ENCODE measurements at places on chromosomes 1 and 21.

- DNase-seq = no peak
Measured at GRCh38 chr1:155569988-155570592, 7.5 kb upstream of the ASH1L start.

DNA sequence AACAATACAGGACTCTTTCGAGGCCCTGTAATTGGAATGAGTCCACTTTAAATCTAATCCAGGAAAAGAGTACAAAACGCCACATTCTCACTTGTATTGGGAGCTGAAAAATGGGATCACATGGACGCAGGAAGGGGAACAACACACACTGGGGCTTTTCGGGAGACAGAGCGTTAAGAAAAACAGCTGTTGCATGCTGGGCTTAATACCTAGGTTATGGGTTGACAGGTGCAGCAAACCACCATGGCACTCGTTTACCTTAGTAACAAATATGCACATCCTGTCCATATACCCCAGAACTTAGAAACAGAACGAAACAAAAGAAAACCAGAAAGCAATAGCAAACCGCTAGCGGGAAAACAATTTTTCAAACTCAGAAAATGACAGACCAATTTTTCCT lies 1532.7 kb upstream of the TPTE start:
- no peak for DNase-seq

- no peak for DNase-seq
Measured at GRCh38 chr21:42144221-42144620, 73.1 kb downstream of the UMODL1 start.

- DNase-seq = no peak
Measured at GRCh38 chr1:90936731-90937130, 85.1 kb downstream of the ZNF644 start.

DNA sequence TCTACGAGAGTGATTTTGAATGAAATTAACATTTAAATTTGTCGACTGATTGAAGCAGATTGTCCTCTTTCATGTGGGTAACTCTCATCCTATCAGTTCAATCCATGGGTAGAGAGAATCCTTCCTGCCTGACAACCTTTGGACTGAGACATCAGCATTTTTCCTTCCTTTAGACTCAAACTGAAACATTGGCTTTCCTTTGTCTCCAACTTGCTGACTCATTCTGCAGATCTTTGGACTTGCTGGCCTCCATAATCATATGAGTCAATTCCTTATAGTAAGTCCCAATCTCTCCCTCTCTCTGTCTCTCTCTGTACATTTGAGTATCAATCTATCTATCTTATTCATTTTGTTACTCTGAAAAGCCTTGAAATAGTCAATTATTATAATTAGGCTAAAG lies 416.7 kb downstream of the LRRIQ3 start:
- peak; percentile 6 for DNase-seq

GRCh38 chr1:11778336-11778735 lies 16.3 kb downstream of the C1orf167 start:
- no peak for DNase-seq

- DNase-seq = peak; percentile 74
Measured at GRCh38 chr1:26733982-26734381, 38.2 kb downstream of the ARID1A start.

DNA sequence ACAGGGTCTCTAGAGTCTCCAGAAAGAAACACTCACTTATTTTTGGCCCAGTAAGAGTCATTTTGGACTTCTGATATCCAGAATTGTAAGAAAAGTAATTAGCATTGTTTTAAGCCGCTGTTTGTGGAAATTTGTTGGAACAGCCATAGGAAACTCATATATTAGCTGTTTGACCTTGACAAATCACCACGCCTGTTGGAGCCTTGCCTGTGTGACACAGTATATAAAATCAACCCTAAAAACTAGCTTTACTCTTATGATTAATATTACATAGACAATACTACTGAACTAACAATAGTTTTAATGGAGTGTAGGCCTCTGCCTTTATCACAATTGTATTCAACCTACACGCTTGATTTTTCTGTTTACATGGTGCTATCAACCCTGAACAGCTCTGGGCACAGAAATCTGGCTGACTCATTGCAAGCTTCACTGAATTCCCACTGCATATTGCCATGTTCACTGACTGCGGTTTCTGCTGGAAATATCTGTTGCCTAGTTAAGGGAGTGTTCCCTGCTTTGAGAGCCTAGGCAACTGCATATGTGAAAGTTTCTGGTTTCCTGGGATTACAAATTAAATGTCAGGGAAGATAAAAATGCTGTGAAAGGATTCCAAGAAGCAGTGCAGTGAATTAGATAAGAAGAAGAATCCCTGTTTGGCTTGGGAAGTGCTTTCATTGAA lies 419.5 kb upstream of the DEPDC1 start:
- peak; percentile 3 for DNase-seq

- DNase-seq = no peak
Measured at GRCh38 chr1:3597599-3597964, 13.7 kb downstream of the MEGF6 start.

GRCh38 chr1:244762629-244763028 lies 72.8 kb upstream of the COX20 start:
- DNase-seq = no peak

DNA sequence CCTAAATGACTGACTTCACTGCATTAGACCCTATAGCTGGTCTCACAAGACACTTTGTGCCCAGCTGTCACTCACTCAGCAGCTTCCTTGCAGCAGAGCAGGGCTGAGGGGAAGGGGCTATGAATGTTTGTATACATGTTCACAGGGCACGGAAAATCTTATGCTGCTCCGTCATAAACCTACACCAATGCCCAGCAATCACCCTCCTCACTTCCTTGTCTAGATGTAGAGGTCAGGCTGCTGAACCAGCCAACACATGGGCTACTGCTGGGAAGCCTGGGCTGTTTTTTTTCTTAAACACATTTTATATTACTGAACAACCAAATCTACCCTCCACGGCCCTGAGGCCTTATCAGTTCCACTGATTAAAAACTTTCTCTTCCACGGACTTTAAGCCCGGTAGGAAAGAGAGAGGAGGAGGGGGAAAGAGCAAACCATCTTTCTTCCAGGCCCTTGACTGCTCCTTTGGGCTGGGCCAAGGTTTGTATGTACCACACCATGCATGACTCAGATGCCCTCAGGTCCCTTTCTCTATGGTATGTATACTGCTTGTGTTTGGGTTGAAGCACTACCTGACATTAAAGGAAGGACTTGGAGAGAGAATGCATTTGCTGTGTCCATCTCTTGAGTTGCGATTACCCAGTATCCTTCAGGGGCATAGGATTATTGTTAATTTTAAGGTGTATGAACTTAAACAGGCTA lies 12.7 kb downstream of the MTFR1L start:
- no peak for DNase-seq

- no peak for DNase-seq
Measured at GRCh38 chr1:43925846-43926245, 7.8 kb upstream of the ARTN start.

- DNase-seq = no peak
Measured at GRCh38 chr21:31928656-31929055, 55.8 kb downstream of the HUNK start.

GRCh38 chr1:109824349-109825115 lies 60.8 kb upstream of the EPS8L3 start:
- DNase-seq = no peak

GRCh38 chr1:244065960-244066388 lies 14.9 kb downstream of the ZBTB18 start:
- peak; percentile 69 for DNase-seq

DNA sequence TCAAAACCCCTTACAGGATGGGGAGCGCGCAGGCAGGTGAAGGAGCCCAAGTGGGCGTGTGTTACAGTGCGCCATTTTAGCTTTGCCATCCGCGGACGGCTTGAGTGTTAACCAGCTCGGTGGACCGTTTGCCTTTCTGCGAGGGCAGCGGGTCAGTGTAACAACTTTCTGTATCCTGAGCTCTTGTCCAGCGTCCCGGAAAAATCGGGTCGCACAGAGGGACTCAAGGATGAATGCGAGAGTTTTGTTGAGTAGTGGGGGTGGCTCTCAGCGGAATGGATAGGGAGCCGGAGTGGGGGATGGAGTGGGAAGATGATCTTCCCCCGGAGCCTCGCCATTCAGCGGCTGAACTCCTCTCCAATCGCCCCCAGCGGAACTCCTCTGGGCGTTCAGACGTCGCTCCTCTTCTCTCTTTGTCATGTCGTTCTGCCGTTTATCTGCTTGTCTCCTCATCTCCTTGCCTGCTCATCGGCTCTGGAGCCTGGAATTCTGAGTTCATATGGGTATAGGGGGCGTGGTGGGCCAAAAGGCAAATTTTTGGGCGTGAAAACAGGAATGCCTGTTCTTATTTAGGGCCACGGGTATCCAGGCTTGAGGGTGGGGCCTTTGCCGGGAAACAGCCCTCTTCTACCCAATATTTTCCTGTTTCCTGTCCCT lies 295.4 kb downstream of the CTH start:
- DNase-seq = no peak

GRCh38 chr1:29196863-29197589 lies 15.3 kb upstream of the SRSF4 start:
- DNase-seq = peak; percentile 85

GRCh38 chr1:3219005-3219790 lies 150.2 kb downstream of the PRDM16 start:
- DNase-seq = peak; percentile 45

GRCh38 chr1:170010443-170010842 lies 64.1 kb downstream of the KIFAP3 start:
- DNase-seq = peak; percentile 23

- DNase-seq = no peak
Measured at GRCh38 chr1:23957096-23957495, 2.5 kb upstream of the PNRC2 start.

GRCh38 chr1:107943694-107944093 lies 21.3 kb downstream of the VAV3 start:
- no peak for DNase-seq

GRCh38 chr1:223444411-223444810 lies 51.2 kb downstream of the CCDC185 start:
- DNase-seq = no peak

DNA sequence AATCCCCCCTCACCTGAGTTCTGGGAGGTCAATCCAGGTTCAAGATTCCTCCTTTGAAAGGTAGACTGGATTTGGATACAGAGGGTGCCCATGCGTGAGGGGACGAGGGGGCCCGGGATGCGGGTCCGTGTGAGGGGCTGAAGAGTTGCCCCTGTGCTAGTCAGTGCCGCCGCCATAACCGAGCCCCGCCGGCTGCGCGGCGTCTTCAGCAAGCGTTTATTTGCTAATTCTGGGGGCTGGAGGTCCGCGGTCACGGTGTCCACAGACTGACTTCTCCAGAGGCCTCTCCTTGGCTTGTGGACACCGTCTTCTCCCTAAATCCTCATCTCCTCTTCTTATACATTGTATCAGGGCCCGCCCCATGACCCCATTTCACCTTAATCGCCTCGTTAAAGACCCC lies 20.9 kb upstream of the SAMD11 start:
- no peak for DNase-seq

- DNase-seq = no peak
Measured at GRCh38 chr1:157105298-157105987, 5.8 kb upstream of the ETV3L start.

GRCh38 chr1:42758641-42759040 lies 8.2 kb downstream of the P3H1 start:
- DNase-seq = no peak

GRCh38 chr21:37006486-37007291 lies at the start of gene RIPPLY3:
RIPPLY3 (plus strand) TSS chr21:37006702; CDS start chr21:37006773, 71 bp downstream.
- peak; percentile 11 for DNase-seq

DNA sequence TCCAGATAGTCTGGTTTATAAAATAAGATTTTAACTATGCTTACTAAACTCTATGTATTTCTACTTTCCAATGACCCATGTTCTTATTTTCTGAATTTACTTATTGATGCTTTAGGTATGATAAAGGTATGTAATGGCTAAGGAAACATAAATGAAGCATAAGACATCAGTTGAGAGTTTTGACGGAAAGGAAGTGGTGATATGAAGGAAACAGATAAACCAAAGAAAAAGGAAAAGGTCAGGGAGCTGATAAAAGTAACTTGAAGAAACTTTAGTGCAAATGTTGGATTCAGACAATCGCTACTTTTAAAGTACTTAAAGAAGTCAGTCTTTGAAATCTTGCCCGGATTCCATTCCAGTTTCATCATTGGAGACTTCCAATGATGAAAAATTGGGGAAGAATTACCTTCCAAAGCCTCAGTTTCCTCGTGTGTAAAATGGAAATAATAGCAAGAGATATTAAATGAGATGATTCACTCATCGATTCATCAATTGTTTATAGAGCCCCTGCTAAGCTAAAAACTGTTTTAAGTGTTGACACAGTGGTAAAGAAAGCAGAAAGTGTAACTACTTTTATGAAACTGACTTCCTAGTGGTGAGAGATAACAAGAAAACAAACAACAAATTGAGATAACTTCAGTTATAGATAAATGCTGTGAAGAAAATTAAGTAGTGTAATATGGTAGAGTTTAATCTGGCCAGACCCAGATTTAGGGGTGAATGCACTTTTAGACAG lies 10.6 kb downstream of the PTPRC start:
- no peak for DNase-seq

DNA sequence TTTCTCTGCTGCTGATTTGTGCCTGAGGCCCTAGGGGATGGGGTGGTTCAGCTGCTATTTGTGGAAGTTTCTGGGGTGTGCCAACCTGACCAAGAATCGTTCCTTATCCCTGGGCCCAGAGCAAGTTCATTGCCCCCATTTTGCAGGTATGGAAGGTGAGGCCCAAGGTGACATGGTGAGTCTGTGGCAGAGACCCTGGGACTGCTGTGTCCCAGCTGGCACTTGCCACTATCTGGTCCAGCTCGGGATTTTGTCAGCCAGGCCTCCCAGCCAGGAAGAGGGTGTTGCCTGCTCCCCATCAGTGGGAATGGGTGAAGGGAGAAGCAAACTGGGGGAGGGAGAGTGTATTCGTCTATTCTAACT lies 18.9 kb upstream of the LRP8 start:
- DNase-seq = no peak

DNA sequence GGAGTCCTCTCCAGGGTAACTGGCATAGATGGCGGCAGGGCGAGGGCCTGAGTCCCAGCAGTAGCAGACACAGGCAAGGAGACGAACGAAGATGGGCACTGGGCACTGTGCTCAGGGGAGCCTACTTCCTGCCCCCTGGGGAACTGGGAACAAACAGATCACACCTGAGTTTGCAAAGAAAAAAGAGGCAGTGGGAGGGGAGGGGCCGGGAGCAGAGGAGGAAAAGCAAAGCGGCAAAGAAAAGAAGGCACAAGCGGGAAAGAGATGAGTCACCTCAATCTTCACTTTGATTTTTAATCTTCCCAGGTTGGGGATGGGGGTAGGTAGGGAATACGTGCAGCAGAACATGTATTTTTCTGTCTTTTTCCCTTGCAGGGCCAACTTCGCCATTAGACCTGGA lies 44.0 kb downstream of the ZSCAN20 start:
- no peak for DNase-seq

- no peak for DNase-seq
Measured at GRCh38 chr1:172851077-172851476, 192.2 kb downstream of the FASLG start.

DNA sequence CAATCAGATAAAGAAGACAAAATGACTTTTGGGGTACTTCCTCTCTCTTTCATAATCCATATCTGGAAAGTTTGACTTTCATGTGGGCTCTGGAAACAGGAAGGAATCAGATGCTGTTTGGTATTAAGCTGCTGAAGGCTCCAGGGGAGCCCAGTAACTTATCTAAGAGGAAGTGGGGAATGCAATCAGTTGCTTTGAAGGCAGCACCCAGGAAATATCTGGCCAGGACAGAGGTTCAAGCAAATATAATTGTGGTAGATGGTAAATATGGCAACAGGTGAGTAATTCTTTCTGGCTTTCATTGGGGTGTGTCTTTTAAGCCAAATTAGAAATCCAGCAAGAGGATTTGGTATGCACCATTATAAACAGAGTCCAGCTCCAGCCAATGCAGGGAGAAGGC lies 44.4 kb downstream of the COLGALT2 start:
- no peak for DNase-seq

All from AG08395 (cell line).